Amygdala (tissue), 56 donors: ENCODE measurements at places on chromosomes 7 and 10.

- DNase-seq = no peak
These were observed 90.3 kb downstream of the HERPUD2 start for GRCh38 chr7:35604595-35604994.

GRCh38 chr7:50962281-50962883, 179.7 kb upstream of the GRB10 start:
- no peak for DNase-seq

DNA sequence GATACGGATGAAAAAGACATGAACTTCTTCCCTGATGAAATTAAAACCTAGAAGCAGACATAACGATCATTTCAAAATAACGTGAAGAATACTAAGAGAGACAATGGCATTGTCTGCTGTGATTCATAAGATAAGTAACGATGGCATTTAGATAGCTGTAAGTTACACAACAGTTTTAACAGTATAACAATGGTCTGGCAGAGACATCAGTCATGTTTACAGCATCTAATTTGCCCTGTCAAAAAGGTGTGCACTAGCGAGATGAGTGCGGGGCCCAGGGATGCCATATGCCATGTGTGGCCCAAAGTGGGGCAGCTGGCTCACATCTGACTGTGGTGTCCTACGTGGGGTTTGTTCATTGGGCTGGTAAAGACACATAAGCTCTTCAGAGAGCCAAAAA, 55.7 kb upstream of the RHEB start:
- DNase-seq = no peak

GRCh38 chr7:37728747-37729146, 45.2 kb downstream of the GPR141 start:
- DNase-seq = no peak

GRCh38 chr10:114749510-114749909, 72.1 kb upstream of the FHIP2A start:
- no peak for DNase-seq

- DNase-seq = no peak
These were observed 167.6 kb upstream of the INSYN2A start for GRCh38 chr10:127364034-127364433.
